Myometrial cell (primary cell): ENCODE measurements at places on chromosomes 11 and 22. TPM values are rescaled to one million over a fixed set of nuclear protein-coding genes. Genes with fewer than 3 reads are reported as not detected.

Gene MRGPRX4
- total RNA-seq: not detected in 2 replicates

Gene DGCR6
- 9.0 TPM in 1 of 2 replicates, not detected in the other for total RNA-seq

Gene WBP2NL
- 0.18 TPM in 1 of 2 replicates, not detected in the other for total RNA-seq

Gene MUC2
- not detected in 2 replicates for total RNA-seq

Gene OR8G5
- total RNA-seq: not detected in 2 replicates

Gene PHOX2A
- total RNA-seq: 1.2 TPM in 1 of 2 replicates, not detected in the other

Gene OR4A16
- total RNA-seq: not detected in 2 replicates

Gene SMIM35
- total RNA-seq: not detected in 2 replicates

Gene KCNK4
- total RNA-seq: 0.35 TPM in 1 of 2 replicates, not detected in the other

Gene OR5P2
- not detected in 2 replicates for total RNA-seq

Gene NPTXR
- total RNA-seq: under 0.01 and 0.18 TPM in 2 replicates

Gene SORL1
- 0.29 and 1.4 TPM in 2 replicates for total RNA-seq

Gene TMPRSS5
- total RNA-seq: 0.18 TPM in 1 of 2 replicates, not detected in the other

Gene TRIM49C
- total RNA-seq: not detected in 2 replicates

Gene SLC22A6
- not detected in 2 replicates for total RNA-seq
